ENCODE measurements at places on chromosomes 3 and 15.

GRCh38 chr3:84974347-84974746, 15.6 kb downstream of the CADM2 start:
- no peak for DNase-seq

- peak; percentile 79 for DNase-seq
These were observed 11.6 kb downstream of the OXTR start for GRCh38 chr3:8757551-8758518.

DNA sequence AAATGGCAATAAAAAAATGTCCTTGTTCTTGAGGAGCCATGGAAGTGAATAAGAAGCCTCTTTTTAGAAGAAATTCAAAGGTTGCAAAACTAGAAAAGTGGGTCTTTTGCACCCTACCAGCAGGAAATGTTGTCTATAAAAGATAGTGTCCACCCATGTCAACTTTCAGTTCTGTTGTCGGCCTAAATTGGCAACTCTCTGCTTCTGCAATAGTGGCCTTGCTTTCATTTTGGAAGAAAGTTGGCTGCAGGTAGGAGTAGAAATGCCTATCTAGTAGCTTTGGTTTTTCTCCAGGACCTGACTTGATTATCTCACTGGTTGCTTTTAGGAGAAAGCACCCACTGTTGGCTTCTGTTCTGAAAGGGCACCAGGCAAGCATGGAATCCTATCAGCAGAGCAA, 85.4 kb downstream of the TMEM108 start:
- DNase-seq = no peak

GRCh38 chr15:37149146-37149545, 48.8 kb upstream of the MEIS2 start:
- DNase-seq = no peak

GRCh38 chr15:37824717-37825382, 109.6 kb upstream of the TMCO5A start:
- peak; percentile 95 for DNase-seq

GRCh38 chr3:148162132-148162531, 535.6 kb upstream of the AGTR1 start:
- peak; percentile 44 for DNase-seq

DNA sequence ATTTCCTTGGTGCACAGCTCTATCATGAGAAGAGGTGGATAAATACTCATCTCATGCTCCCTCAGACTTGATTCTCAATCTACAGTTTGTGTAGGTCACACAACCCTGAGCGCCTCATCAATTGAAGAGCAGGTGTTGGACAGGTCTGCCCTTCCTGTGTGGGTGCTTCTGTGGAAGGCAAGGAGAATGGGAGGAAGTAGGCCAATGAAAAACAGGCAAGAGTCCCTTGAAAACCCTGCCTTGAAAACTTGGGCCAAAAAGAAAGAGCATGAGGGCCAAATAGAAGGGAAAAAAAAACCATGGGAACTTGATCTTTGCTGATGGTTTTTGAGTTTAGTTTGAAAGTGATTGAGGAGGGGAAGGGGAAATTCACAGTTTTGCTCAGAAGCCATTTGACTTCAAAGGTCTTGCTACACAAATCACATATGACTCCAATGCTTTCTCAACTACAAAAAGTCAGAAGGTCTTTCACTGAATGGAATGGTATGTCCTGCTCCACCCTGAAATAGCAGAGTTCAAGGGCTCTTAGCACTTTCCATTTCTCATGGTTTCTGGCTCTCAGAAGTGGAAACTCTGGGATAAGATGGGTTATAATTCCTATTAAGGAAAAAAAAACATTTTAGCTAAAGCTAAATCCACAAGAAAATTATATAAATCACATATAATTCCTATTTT, 37.2 kb upstream of the TM4SF1 start:
- peak; percentile 8 for DNase-seq
